ENCODE measurements at places on chromosomes 3 and 15.

GRCh38 chr3:106611841-106612240 is 743.0 kb upstream of the CBLB start:
- DNase-seq, result no peak

DNA sequence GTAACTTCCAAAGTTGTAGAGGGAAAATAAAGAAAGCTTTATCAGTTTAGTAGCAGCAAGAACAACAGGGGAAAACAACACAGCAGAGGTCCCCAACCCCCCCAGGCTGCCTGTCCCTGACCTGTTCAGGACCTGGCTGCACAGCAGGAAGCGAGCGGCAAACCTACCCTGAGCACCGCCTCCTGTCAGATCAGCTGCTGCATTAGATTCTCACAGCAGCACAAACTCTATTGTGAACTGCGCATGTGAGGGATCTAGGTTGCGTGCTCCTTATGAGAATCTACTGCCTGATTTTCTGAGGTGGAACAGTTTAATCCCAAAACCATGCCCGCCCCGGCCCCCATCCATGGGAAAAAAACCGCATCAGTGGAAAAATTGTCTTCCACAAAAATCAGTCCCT is 40.3 kb downstream of the USP50 start:
- DNase-seq, result no peak

DNA sequence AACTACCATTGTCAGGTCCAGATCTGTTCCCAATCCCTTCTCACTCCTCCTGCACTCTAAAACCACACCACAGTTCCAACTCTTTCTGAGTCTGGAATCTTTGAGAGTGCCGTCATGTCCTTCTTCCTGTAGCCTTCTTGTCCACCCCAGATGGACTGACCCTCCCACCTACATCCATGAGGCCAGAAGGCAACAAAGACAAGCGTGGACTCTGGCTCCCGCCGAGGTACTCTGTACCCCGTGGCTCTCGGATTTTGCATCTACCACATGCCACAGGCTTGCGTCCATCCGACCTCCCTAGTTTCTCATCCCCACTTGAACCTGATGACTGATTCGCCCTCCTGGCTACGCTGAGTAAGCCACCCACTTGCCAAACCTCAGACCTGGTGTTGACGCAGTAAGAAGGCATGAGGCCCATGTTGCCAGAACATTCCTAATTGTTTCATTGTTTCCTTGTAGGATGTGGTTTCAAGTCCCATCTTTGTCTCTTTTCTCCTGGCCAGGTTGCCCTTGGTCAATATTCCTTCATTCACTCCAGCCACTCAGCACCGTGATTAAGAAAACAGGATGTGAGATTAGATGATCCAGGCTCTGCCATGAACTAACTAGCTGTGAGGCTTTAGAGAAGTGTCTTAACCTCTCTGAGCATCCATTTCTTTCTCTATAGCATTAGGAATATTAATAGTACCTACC is 1.1 kb upstream of the ZBTB38 start:
- DNase-seq, result no peak

- DNase-seq, result no peak
Measured at GRCh38 chr3:60081381-60082095, 1031.7 kb upstream of the CFAP20DC start.

- DNase-seq, result no peak
Measured at GRCh38 chr15:61680260-61681037, 379.8 kb downstream of the VPS13C start.
